Effector memory CD4-positive, alpha-beta T cell (primary cell): ENCODE measurements at places on chromosomes 5 and 9.

DNA sequence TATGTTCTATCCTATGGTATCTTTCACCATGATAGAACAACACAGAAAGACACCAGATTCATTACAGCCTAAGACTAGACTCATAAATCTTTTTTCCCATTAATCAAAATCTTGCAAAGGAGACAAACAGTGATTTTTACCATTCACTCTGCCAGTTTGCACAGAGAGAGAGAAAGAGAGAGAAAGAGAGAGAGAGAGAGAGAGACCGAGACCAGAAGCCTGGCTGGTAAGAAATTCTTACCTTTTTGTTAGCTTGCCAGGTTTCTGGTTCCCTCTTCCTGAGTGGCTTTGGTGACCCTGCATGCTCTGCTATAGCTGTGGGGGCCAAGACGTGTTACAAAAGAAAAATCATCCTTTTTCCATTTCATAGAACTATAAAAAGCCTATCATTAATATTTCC, 18.6 kb downstream of the TMEM161B start:
- no peak for DNase-seq

GRCh38 chr5:76393035-76393680, 9.9 kb upstream of the IQGAP2 start:
- DNase-seq: no peak

- DNase-seq: no peak
Observed at GRCh38 chr5:125891061-125891725, 532.0 kb upstream of the GRAMD2B start.

DNA sequence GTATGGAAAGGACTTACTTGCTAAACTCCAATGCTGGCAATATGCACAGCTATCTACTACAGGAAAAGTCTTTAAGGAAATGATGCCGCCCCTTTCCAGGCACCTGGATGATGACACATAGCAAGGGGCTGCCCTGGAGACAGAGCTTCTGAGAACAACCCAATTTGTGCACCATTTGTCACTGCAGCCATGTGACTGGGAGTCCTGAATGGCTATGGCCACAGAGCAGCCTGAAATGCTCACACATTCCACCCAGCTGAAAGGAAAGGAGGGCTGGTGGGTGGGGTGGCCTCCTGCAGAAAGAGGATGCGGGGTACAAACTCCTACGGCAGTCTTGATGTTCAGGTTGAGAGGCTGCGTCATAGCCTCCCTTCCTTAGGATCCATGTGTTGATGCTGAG, 70.1 kb upstream of the FSTL4 start:
- DNase-seq: no peak

- DNase-seq: no peak
Observed at GRCh38 chr9:134059188-134059641, 8.6 kb downstream of the BRD3 start.
